Stimulated activated CD4-positive, alpha-beta T cell treated with anti-CD3 and anti-CD28 coated beads, Interleukin-1b, Interleukin-23, amount 100 ng/mL, for 1 hour (primary cell): ENCODE measurements at places on chromosomes 3 and 15.

DNA sequence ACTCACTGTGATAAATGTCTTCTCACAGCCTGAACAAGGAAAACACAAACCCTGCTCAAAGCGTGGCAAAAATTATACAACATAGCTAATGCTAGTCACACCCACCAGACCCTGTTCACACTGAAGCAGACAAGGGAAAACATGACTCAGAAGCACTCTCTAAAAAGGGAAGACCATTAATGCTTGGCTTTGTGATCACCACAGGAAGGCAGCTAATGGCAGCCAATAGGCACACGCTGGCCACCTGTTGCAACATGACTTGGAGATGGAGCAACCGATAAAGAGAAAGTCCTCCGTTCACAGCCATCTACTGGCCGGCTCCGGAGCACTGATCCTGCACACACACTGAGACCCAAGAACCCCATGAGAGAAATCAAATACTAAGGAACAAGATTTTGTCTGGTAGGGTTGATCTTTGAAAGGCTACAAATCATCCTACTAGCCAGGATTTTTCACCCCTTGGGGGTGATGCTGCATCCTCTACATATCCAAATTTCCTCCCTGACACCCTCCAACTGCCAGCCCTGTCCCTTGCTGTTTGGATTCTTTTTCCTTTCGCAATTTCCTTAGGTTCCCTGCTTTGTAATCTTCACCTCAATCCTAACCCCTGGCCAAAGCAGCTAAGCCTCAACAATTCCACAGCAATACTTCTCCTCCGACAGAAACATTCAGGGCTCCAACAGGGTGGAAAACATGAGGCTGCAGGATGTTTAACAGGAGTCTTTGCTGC, 3.2 kb downstream of the ZXDC start:
- no peak for DNase-seq

DNA sequence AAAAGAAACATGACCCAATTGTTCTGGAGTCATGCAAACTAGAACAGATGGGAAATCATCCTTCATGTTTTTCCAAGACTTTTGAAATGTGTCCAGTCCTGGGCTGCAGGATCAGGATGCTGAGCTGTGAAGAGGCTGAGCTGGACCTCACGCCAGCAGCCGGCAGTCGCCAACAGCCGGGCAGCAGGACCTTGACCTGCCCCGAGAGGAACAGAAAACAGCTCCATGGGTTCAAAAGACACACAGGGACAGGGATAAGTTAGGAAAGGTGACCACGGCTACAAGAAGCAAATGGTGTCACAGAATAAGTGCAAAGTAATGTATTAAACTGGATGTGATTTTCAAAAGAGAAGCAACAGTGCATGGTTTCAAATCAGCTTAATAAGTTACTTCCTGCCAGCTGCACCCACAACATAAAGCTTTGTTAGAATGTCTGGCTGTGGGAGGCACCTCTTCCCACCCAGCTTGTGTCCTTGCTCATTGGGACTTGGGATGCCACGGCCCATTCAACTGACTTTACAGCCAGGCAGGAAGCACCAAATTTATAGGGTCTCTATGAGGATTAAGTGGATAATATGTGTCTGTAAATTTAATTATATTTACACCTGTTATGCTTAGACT, 266.4 kb downstream of the GABRG3 start:
- DNase-seq, result no peak

DNA sequence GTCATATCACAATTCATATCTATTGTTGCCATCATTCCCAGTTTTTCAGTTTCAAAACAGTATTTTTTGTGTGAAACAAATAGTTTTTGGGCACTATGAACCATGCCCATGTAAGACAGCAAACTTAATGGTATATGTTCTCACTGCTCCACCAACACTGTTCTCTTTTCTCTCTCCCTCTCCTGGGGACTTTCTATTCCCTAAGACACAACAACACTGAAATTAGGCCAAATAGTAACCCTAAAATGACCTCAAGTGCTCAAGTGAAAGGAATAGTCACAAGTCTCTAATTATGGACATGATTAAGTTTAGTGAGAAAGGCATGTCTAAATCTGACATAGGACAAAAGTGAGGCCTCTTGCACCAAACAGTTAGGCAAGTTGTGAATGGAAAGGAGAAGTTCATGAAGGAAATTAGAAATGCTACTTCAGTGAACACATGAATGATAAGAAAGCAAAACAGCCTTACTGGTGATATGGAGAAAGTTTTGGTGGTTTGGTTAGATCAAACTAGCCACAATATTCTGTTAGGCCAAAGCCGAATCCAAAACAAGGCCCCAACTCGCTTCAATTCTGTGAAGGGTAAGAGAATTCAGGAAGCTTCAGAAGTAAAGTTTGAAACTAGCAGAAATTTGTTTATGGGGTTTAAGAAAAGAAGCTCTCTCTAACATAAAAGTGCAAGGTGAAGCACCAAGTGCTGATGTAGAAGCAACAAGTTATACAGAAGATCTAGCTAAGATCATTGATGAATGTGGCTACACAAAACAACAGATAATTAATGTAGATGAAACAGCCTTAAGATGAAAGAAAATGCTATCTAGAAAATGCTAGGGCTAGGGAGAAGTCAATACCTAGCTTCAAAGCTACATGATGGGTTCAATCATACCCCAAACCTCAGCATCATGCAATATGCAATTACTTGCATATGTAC, 104.2 kb downstream of the CBLB start:
- DNase-seq, result no peak

- DNase-seq, result peak; percentile 9
Measured at GRCh38 chr3:101849714-101850245, 466 bp downstream of the NFKBIZ start.

DNA sequence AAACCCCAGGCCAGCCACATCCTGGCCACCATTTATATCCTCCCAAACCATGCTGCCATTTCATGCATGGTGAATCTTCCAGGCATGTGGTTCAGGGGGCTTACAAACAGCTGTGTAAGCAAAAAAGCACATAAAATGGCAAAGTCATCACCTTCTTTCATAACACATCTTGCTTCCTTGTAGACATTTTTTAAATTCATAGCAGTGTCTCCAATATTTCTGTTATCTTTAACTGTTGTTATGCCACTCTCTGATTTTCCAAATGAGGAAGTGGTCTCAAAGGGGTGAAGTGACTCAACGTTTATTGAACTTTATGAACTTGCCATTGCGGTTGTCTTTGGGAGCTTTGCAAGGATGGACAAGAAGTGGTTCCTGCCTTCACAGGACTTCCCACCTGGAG, 264.4 kb downstream of the MEX3B start:
- DNase-seq, result no peak

- DNase-seq, result peak; percentile 39
Measured at GRCh38 chr15:69760890-69761568, 308.4 kb downstream of the RPLP1 start.

GRCh38 chr3:45118615-45119071, 27.5 kb downstream of the CDCP1 start:
- no peak for DNase-seq

DNA sequence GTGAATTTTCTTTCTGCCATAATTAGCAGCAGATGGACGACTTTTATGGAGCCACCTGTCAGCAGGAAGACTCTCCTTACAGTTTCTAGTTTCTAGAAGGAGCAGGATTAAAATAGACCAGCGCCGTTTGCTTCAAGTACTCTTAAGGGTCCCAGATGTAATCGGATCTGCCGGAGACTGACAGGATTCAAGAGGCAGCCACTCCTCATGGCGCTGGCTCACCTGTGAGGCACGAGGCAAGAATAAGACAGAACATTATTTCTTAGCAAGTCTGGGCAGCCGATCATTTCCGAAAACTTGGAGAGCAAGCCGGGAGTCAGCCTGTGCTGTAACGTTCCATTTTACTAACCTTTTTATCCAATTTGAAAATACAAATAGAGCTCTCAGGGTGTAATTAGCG, 410.4 kb upstream of the RORA start:
- DNase-seq, result no peak

GRCh38 chr3:113507501-113508067, 7.4 kb downstream of the SPICE1 start:
- DNase-seq, result no peak

DNA sequence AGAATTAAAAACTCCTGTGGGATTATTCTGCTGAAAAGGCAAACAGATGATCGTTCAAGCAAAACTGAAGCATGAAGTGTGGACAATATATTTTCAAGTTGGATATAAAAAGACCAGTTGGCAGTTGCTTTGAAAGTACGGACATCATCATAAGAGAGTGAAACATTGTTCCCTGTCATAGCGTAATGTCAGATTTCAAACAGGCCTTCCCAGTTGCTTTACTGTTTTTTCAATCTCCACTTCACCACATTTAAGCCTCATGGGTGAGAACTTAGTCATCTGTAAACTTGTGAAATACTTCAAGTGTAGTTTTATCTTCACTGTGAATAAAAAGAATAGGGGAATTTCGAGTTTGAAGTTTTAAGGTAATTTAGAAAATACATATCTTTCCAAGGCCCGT, 435.1 kb upstream of the CNTN3 start:
- DNase-seq, result no peak

DNA sequence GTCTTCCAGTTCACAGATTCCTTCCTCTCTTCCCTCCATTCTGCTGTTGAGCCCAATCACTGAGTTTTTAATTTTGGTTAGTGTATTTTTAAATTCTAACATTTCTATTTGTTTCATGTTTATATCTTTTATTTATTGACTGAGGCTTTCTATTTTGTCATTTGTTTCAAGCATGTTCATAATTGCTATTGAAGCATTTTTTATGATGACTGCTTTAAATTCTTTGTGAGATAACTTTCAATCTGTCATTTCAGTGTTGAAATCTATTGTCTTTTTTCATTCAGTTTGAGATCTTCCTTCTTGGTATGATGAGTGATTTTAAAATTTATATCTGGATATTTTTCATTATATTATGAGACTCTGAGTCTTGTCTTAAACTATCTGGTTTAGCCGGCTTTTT, 192.3 kb downstream of the RPLP1 start:
- no peak for DNase-seq

- no peak for DNase-seq
Measured at GRCh38 chr3:123768480-123769355, 115.4 kb downstream of the MYLK start.

- no peak for DNase-seq
Measured at GRCh38 chr15:52136442-52136980, 23.9 kb upstream of the BCL2L10 start.

GRCh38 chr3:30002797-30003196, 603.6 kb upstream of the TGFBR2 start:
- no peak for DNase-seq

DNA sequence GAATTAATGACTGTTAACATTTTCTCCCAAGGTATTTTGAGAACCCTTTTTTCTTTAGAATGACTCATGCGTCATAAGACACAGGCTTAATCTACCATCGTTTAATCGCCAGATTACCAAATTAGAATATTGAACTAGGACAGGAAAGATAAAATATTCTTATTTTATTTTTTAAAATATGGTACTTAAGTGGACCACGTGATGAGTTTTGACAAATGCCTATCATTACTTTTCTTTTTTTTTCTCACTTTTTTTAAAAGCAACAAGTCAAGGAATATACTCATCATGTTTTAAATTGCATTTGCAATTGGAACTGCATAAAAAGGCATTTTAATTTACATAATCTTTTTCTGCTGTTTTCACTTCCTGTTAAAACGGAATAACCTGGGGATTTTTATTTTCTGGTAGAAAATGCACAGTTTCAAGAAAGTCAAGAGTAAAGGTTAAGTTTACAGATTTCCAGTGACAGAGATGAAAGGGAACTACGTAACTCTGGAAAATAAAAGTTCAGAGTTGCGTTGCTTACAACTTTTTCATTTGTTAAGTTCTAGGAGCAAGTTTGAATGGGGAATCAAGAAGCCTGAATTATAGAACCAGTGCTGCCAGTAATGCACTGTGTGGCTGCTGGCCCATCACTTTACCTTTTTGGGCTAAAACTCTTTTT, 23.6 kb downstream of the SIAH2 start:
- no peak for DNase-seq

DNA sequence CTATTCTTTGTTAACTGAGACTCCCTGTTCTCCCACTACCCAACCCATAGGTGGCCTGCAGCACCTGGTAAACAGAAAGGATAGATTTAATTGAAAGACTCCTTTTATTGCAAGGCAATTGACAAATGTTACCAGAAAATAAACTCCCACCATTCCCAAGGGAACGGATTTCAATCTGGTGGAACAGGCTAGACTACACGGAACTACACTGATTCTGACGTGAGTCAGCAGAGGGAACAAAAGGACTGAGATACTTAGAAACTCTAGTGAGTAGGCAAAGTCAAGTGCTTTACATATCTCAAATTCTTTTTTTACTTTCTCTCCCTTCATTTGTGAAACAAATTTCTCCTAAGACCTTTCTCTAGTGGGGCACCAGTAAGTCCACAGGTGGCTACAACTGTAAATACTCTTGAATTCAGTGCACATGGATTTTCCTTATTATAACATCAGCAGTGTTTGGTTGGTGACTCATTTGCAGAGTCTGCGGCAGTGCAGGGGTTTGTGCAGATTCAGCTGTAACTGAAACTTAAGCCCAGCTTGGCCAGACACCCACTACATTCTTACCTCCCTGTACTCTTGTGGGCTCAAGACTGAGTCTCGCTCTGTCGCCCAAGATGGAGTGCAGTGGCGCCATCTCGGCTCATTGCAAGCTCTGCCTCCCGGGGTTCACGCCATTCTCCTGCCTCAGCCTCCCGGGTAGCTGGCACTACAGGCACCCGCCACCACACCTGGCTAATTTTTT, 34.3 kb upstream of the PLSCR2 start:
- DNase-seq, result no peak

GRCh38 chr3:184229394-184230080, at the start of gene VWA5B2:
Gene VWA5B2, plus strand, starts transcription at chr3:184229585. Its CDS starts 944 bp downstream, at chr3:184230529.
- peak; percentile 40 for DNase-seq

DNA sequence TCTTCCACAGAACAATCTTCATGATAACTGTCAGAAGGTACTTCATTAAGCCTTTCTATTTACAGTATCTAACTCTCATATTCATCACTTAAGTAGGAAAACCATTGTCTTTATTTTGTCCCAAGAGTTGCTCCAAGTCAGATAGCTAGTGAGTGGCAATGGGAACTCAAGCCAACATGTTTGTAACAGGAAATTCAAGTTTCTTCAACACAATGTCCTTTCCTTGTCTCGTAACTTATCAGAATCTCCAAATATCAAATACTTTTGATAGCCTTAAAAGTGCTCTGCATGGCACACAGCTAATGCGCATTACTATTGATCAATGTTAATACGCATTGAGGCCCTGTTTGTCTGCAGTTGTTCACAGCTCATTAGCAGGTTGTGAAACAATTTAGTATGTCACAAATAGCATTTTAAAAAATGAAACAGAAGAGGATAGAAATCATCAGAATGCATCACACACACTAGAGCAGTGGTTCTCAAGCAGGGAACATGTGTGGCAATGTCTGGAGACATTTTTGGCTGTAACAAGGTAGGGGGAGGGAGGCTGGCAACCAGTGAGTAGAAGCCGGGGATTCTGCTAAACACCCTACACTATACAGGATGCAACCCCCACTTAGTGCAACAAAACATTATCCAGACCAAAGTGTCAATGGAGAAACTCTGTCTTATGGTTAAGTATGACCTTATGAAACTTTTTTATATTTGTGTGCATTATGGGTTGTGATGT, 27.5 kb downstream of the BTLA start:
- no peak for DNase-seq

GRCh38 chr15:49238342-49238741, 68.3 kb downstream of the GALK2 start:
- no peak for DNase-seq

GRCh38 chr3:56812754-56813652, 11.3 kb upstream of the ARHGEF3 start:
- no peak for DNase-seq

- DNase-seq, result no peak
Measured at GRCh38 chr15:70356062-70356860, 258.5 kb upstream of the TLE3 start.
